Immature natural killer cell (primary cell): ENCODE measurements at places on chromosomes 1 and 21. TPM values are rescaled to one million over a fixed set of nuclear protein-coding genes. Genes with fewer than 3 reads are reported as not detected.

Gene NDUFS5
- 431 TPM for polyA plus RNA-seq

Gene SLC1A7
- 4.8 TPM for polyA plus RNA-seq

Gene CFHR5
- polyA plus RNA-seq, result not detected

Gene OR2M3
- polyA plus RNA-seq, result not detected

Gene CRYAA
- polyA plus RNA-seq, result not detected
